ENCODE measurements at places on chromosomes 11 and 22. TPM values are rescaled to one million over a fixed set of nuclear protein-coding genes. Genes with fewer than 3 reads are reported as not detected.

DNA sequence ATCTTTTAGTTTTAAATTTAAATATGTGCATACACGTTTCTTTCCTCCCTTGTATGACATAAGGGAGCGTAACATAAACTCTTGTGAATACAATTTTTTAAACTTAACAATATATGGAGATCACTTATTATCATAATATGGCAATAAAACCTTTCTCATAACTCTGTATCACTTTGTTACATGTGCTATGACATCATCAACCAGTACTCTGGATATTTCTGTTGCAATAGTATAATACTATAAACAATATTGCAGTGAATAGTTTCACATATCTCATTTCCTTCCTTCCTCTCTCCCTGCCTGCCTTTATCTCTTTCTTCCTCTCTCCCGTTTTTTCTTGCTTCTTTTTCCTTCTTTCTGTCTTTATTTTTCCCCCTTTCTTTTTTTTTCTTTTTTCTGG lies 1278.0 kb upstream of the CNTN5 start:
- DNase-seq: no peak

DNA sequence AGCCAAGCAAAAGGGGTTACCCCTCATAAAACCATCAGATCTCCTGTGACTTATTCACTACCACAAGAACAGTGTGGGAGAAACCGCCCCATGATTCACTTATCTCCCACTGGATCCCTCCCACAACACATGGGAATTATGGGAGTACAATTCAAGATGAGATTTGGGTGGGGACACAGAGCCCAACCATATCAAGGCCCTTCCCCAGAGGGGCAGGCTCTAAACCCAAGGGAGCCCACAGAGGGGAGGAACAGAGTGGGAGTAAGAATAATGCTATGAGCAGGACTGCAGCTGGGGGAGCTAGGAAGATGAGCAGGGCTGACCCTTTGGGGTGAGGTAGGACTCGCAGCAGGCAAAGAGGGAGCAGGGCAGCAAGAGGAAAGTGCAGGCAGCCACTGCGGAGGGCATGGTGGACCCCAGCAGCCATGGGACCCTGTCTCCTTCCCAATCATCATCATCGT lies 59.3 kb downstream of the CD82 start:
- DNase-seq: no peak

DNA sequence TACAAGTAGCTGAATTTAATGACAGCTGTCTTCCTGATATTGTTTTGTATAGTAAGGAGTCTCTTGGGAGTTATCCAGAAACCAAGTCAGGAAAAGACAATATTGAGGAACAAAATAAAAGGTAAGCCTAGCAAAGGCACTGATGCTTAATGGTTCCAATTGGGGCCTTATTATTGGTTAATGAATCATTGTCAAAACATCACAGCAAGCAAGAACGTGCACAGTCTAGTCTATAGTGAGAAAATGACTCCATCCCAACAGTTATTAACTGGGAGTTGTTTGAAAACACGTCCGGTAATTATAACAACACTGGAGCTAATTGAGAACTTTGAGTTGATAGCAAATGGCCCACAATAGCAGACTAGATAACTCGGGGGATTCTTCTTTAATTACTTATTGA lies 17.7 kb downstream of the BSX start:
- no peak for DNase-seq

DNA sequence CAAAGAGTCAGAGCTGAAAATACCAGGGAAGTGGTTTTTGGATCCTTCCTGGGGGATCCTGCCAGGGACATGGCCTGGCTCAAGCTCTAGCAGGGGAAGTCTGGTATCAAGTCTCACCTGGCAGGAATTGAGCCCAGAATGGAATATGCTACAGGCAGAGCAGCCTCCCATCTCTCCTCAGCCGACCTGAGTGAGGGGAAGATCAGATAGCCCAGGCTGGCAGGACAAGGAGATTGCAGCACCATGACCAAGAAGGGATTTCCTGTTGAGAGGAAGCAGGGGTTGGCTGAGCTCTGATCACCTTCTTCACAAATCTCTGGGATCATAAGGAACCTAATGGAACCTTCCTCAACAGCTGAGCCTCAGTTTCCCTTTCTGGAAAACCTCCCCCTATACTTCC lies 13.0 kb downstream of the OAF start:
- no peak for DNase-seq

- no peak for DNase-seq
Measured at GRCh38 chr22:38176170-38176741, 5.4 kb downstream of the PLA2G6 start.

DNA sequence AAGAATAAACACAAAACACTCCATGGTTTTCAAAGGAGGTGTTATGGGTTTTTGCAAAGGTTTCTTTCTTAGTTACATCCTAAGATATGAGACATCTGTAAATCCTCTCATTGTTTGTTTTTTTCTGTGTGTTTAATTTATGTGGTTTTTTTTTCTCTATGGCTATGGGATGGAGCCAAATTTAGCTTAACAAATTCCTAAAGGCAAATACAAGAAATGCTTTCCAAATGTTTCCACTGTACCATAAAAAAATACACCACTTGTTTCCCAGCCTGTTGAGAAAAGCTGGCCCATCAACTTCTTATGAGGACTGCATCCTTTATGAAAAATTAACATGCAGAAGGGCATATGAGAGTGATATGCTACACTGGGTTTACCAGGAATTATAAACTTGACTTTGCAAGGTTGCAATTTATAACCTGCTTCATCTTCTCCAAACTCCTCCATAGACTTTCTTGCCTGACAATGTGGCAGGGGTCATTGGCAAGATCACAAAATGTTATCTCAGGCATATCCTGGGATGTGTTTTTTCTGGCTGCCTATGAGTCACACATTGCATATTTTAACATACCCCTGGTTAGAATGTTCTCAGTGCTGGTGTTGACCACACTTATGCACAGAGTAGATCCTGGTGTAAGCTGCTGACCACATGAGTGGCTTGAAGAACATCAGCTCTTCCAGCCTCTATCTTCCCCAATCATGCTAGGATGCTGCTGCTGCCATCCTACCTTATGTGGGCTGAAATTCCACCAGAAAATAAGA lies 137.6 kb upstream of the TTC12 start:
- DNase-seq: no peak

GRCh38 chr11:73210916-73211667 lies 7.0 kb upstream of the P2RY2 start:
- DNase-seq: no peak

DNA sequence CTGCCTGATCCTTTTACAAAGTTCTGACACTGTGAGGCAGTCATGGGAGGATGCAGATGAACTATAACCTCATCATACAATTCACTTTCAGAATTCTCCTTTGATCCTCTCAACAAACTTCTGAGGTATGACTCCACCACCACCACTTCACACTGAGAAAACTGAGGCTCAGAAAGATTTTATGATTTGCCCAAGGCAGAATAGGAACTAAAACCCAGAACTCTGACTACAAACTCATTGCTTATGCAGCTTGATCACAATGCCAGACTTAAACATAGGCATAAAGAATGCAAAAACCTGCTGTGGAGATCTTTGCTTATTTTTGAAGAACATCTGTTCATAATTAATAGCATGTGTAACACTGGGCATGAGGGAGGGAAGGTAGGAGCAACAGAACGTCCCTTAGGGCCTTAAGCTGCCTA lies 20.4 kb downstream of the FAM168A start:
- DNase-seq: no peak

GRCh38 chr22:39221999-39222686 lies 22.6 kb downstream of the PDGFB start:
- DNase-seq: no peak

GRCh38 chr11:13316528-13316961 lies 39.0 kb downstream of the BMAL1 start:
- no peak for DNase-seq

- no peak for DNase-seq
Measured at GRCh38 chr11:122140500-122140899, 24.5 kb upstream of the BLID start.

GRCh38 chr11:122440811-122441665 lies 214.5 kb upstream of the UBASH3B start:
- peak; percentile 43 for DNase-seq

DNA sequence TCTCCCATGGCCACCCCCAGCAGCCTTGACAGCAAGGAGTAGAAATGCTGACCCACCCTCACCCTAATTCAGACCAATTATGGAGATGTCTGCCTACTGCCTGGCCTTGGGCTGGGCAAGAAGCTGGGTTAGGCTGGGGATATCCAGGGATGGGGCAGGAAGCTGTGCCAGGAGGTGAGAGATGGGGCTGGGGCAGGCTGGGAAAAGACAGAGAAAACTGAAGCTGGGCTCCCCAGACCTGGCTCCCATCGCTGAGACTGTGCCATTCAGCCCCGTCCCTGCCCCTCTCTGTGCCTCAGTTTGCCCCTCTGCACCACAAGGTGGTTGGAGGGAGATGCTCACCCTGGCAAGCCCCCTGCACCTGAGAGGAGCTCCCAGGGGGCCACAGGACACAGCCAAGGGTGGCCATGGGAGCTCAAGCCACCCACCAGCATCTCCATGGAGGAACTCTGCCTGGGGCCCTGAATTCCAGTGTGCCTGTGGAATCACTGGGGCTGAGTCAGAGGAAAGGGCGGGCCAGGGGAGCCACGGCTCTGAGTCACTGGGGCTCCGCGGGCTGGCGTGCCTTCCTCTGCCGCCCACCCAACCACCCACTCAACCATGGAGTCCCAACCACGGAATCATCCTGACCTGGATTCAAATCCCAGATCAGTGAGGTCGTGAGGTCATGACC lies 6.0 kb upstream of the CARD10 start:
- DNase-seq: no peak

- no peak for DNase-seq
Measured at GRCh38 chr22:40531951-40532900, 104.3 kb downstream of the MRTFA start.

- DNase-seq: no peak
Measured at GRCh38 chr11:1487091-1487850, 692 bp upstream of the MOB2 start.

- DNase-seq: no peak
Measured at GRCh38 chr11:96554236-96554820, 164.5 kb downstream of the JRKL start.

GRCh38 chr22:26762503-26763472 lies 105.4 kb downstream of the MIAT start:
- DNase-seq: no peak

GRCh38 chr11:71252770-71253730 lies 673 bp upstream of the SHANK2 start:
- DNase-seq: no peak

- DNase-seq: no peak
Measured at GRCh38 chr11:20064961-20065405, 95.3 kb downstream of the DBX1 start.

GRCh38 chr22:19962246-19962908 lies 20.8 kb upstream of the TXNRD2 start:
- DNase-seq: no peak

GRCh38 chr11:116579857-116580727 lies 192.7 kb downstream of the BUD13 start:
- no peak for DNase-seq

- peak; percentile 56 for DNase-seq
Measured at GRCh38 chr11:113664069-113664980, 41.8 kb downstream of the TMPRSS5 start.

DNA sequence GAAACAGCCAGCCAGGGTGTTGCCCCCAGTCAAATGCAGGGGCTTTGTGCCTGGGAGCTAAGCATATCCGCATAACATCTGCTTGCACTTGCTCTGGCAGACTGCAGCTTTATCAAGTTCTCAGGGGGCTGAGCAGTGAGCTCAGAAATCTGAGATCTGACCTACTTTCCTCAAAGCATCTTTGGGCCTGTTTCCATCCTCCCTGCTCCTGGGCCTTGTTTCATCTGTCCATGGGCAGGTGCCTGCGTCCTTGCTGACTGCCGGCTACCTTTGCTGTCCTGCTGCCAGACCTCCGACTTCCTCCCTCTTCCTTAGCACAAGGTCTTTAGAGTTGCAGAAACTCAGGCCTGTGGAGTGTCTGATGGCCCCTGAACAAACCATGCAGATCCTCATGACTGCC lies 131.2 kb upstream of the B3GAT1 start:
- no peak for DNase-seq

DNA sequence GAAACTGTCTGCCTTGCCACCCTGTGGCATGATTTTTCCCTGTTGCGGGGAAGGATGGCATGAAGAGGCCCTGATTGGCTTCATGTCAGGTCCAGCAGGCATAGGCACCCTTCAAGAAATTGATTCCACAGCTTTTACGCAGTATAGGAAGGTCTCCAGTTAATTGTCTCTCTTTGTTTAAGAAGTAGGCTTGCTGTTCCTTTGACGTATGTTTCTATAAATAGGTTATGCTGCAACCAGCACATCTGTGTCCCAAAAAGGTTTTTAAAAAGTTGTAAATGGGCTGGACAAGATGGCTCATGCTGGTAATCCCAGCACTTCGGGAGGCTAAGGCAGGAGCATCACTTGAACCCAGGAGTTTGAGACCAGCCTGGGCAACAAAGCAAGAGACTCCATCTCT lies 62.6 kb downstream of the CD6 start:
- DNase-seq: no peak

GRCh38 chr22:19722178-19722981 lies 959 bp upstream of the GP1BB start:
- no peak for DNase-seq

GRCh38 chr22:37193629-37194191 lies 5.7 kb upstream of the C1QTNF6 start:
- DNase-seq: no peak

The TMEM126A gene
- 37.0 TPM for polyA plus RNA-seq

The IFITM2 gene
- polyA plus RNA-seq: 765 TPM

The LMO2 gene
- 17.0 TPM for polyA plus RNA-seq

The SLC25A1 gene
- polyA plus RNA-seq: 65.0 TPM

The OR2AG1 gene
- not detected for polyA plus RNA-seq

The PRG3 gene
- not detected for polyA plus RNA-seq

The SVIP gene
- 6.5 TPM for polyA plus RNA-seq

The PI4KA gene
- 50.9 TPM for polyA plus RNA-seq

The HYLS1 gene
- 3.4 TPM for polyA plus RNA-seq

The MPPED1 gene
- 0.23 TPM for polyA plus RNA-seq

The TEAD1 gene
- 80.7 TPM for polyA plus RNA-seq

The LARGE1 gene
- 34.5 TPM for polyA plus RNA-seq

The APOA1 gene
- polyA plus RNA-seq: 5.2 TPM

The SH3BP1 gene
- 11.3 TPM for polyA plus RNA-seq
